A673 (cell line): ENCODE measurements at places on chromosomes 2 and 18.

GRCh38 chr2:25558262-25558661 lies 115.1 kb downstream of the DTNB start:
- DNase-seq: peak; percentile 86
- peak overlapping the region; percentile 42 for H3K27ac ChIP-seq
- no peak overlapping the region for H3K4me3 ChIP-seq
- H3K36me3 ChIP-seq: no peaks in the 10 kb centered on the region
- H3K4me1 ChIP-seq: peaks cover 20% of the 10 kb centered on the region

GRCh38 chr2:151043484-151043883 lies 218.2 kb downstream of the RBM43 start:
- no peaks in the 10 kb centered on the region for H3K36me3 ChIP-seq
- peak; percentile 60 for DNase-seq
- H3K4me3 ChIP-seq: no peak overlapping the region
- H3K27me3 ChIP-seq: no peaks in the 10 kb centered on the region
- no peaks in the 10 kb centered on the region for H3K4me1 ChIP-seq

DNA sequence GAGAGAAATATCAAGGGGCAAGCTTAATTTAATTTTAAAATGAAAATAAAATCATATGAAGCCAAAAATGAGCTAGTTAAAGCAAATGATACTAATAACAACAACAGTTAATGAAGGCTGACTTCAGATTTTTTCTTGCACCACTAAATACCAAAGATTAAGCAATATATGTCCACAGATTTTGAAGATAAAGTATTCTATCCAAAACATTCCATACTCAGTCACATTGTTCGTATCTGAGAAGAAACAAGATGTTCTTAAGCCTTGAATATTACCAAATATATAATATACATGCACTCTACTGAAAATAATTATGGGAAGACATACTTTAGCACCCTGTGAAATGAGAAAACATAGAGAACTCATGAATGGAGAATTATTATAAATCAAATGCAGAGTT lies 593.3 kb upstream of the SYT4 start:
- H3K4me1 ChIP-seq: no peaks in the 10 kb centered on the region
- H3K4me3 ChIP-seq: no peak overlapping the region
- H3K27ac ChIP-seq: no peak overlapping the region
- no peaks in the 10 kb centered on the region for H3K27me3 ChIP-seq
- H3K36me3 ChIP-seq: no peaks in the 10 kb centered on the region

DNA sequence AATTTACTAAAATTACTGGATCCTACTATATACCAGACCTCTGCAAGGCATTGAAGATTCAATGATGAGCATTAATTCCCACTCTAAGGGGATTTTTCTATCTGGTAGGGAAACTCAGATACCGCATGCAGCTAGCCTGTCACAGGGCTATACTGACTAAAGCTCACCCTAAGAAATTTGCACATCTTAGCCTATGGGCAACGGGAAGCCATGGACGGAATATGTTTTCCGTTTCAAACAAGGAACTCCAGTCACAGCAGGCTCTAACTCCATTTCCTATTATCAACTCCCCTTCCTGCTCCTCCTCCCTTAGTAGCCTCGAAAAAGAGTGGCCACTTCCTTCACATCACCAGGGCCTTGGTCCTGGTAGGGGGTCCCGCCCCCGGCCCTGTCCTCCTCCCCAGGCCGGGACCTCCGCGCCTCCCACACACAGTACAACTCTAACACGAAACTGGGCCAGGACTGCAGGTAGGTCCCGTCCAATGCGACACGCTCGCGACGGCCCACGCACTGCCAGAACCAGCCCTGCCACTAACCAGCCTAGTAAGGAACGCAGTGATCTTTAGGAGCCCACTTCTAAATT lies 659 bp upstream of the COX5B start:
- no peak for DNase-seq
- peaks cover 14% of the 10 kb centered on the region for H3K4me1 ChIP-seq
- peak overlapping the region; percentile 100 for H3K4me3 ChIP-seq
- H3K27ac ChIP-seq: peak overlapping the region; percentile 93

- no peak overlapping the region for H3K27ac ChIP-seq
- H3K4me3 ChIP-seq: no peak overlapping the region
- no peaks in the 10 kb centered on the region for H3K27me3 ChIP-seq
- no peaks in the 10 kb centered on the region for H3K36me3 ChIP-seq
- H3K4me1 ChIP-seq: peaks cover 3% of the 10 kb centered on the region
Observed at GRCh38 chr2:20015482-20016083, 3.1 kb upstream of the MATN3 start.

GRCh38 chr2:43464590-43464989 lies 131.2 kb downstream of the THADA start:
- no peaks in the 10 kb centered on the region for H3K27me3 ChIP-seq
- no peak overlapping the region for H3K27ac ChIP-seq
- H3K4me3 ChIP-seq: no peak overlapping the region

DNA sequence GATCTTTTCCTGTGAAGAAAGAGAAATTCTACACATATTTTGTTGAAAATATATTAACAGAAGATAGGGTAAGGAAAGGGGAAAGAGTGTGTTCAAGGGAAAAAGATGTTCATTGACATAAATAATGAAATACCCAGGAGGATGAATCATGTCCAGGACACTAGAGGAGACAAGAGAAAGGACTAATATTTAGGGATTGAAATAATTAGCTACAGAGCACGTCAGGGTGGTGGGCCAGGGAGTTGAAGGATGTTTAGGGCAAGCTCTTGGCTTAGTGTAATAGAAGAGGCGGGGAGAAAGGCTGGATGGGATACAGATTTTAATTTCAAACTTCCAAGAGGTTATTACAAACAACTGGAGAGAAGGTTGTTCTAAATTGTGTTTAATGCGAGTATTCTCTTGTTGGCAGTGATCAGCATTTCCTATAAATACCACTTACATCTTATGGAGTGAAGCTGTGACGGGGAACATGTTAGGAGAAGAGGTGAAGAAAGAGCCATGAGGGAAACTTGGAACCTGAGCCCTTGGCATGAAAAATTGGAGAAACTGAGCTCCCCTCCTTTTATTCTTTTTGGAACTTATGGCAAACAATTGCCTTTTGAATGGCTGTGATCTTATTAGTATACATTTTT lies 36.6 kb upstream of the CETN1 start:
- no peak overlapping the region for H3K27ac ChIP-seq
- H3K36me3 ChIP-seq: no peaks in the 10 kb centered on the region
- no peaks in the 10 kb centered on the region for H3K27me3 ChIP-seq
- peaks cover 5% of the 10 kb centered on the region for H3K4me1 ChIP-seq
- no peak for DNase-seq

- H3K27me3 ChIP-seq: no peaks in the 10 kb centered on the region
- no peaks in the 10 kb centered on the region for H3K36me3 ChIP-seq
- H3K27ac ChIP-seq: no peak overlapping the region
- H3K4me3 ChIP-seq: no peak overlapping the region
Observed at GRCh38 chr2:224360801-224361251, 41.1 kb downstream of the FAM124B start.

DNA sequence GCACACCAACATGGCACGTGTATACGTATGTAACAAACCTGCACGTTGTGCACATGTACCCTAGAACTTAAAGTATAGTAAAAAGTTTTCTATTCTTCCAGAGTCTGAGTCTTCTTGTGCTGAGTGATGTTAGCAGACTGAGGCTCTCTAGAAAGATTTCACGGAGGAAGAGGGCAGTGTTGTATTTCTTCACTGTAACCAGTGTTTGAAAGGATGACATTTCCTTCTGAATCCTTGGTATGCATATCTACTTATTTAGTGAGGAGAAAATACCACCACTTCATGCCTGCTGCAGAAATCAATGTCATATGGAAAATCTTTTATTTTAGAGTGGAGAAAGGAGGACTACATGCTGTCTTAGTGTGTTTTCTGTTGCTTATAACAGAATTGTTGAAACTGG lies 357.1 kb downstream of the CCDC85A start:
- no peaks in the 10 kb centered on the region for H3K27me3 ChIP-seq
- DNase-seq: no peak
- no peaks in the 10 kb centered on the region for H3K36me3 ChIP-seq
- no peaks in the 10 kb centered on the region for H3K4me1 ChIP-seq

GRCh38 chr18:2534906-2535305 lies 36.4 kb downstream of the METTL4 start:
- peaks cover 5% of the 10 kb centered on the region for H3K4me1 ChIP-seq
- no peak overlapping the region for H3K27ac ChIP-seq
- no peak for DNase-seq
- no peak overlapping the region for H3K4me3 ChIP-seq

DNA sequence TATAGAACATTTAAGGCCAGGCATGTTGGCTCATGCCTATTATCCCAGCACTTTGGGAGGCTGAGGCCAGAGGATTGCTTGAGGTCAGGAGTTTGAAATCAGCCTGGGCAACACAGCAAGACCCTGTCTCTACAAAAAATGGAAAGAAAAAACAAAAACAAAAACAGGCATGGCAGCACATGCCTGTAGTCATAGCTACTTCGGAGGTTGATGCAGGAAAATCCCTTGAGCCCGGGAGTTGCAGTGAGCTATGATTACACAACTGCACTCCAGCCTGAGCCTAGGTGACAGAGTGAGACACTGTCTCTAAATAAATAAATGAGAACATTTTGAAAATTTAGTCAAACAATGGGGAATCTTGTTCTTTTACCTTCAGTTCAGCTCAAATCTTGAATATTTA lies 12.1 kb upstream of the YES1 start:
- no peaks in the 10 kb centered on the region for H3K27me3 ChIP-seq
- H3K4me3 ChIP-seq: no peak overlapping the region
- no peak overlapping the region for H3K27ac ChIP-seq
- H3K4me1 ChIP-seq: peaks cover 35% of the 10 kb centered on the region

- H3K36me3 ChIP-seq: no peaks in the 10 kb centered on the region
- H3K27me3 ChIP-seq: no peaks in the 10 kb centered on the region
- peak; percentile 74 for DNase-seq
- no peak overlapping the region for H3K4me3 ChIP-seq
- no peaks in the 10 kb centered on the region for H3K4me1 ChIP-seq
Observed at GRCh38 chr2:168119515-168120141, 127.8 kb downstream of the STK39 start.

DNA sequence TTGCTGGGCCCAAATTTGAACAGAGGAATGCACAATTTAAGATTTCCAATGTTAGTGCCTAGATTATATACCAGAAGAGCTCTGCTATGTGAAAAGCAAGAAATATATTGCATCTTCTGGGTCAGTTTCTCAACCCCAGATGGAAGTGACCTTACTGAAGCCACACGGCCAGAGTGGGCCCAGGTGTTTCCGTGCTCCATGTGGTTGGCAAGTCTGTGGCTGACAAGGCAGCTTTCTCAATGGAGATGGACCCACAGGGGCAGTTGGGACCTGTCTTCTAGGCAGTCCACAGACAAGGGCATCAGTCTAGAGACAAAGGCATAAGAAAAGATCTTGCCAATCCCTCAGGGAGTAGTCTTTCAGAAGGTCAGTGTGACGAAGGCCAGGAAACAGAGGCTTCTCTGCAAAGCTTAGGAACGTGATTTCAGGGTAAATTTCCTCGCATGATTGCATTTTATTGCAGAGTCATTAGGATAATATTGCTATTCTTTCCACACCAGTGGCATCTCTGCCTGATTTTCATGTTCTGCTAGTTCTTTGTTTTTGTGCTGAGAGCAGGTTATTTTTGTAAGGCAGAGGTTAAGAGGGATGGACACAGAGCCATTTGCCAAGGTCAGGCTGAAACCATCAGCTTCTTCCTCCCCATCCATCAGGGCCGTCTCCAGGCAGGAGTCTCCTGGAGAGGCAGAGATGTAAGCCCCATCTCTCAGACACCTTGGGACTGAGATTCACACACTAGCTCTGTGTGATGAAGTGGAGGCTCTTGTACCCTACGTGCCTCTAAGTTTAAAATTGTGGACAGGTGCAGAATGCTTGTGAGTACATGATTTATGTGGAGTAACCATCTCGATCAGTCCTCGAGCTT lies 202.1 kb downstream of the ANKRD30B start:
- no peaks in the 10 kb centered on the region for H3K36me3 ChIP-seq
- no peaks in the 10 kb centered on the region for H3K27me3 ChIP-seq
- H3K27ac ChIP-seq: no peak overlapping the region

- DNase-seq: no peak
- no peaks in the 10 kb centered on the region for H3K36me3 ChIP-seq
- H3K27me3 ChIP-seq: no peaks in the 10 kb centered on the region
- no peak overlapping the region for H3K27ac ChIP-seq
Observed at GRCh38 chr2:36973320-36973719, 7.0 kb upstream of the STRN start.

GRCh38 chr2:165536851-165537499 lies 67.5 kb downstream of the CSRNP3 start:
- H3K4me1 ChIP-seq: peaks cover 7% of the 10 kb centered on the region
- H3K27ac ChIP-seq: no peak overlapping the region
- H3K4me3 ChIP-seq: no peak overlapping the region
- H3K27me3 ChIP-seq: no peaks in the 10 kb centered on the region
- DNase-seq: no peak
- no peaks in the 10 kb centered on the region for H3K36me3 ChIP-seq

GRCh38 chr2:175203621-175204496 lies 22.3 kb upstream of the ATP5MC3 start:
- peak; percentile 78 for DNase-seq
- H3K27ac ChIP-seq: no peak overlapping the region
- no peaks in the 10 kb centered on the region for H3K36me3 ChIP-seq
- H3K27me3 ChIP-seq: peaks cover 15% of the 10 kb centered on the region
- H3K4me1 ChIP-seq: no peaks in the 10 kb centered on the region

DNA sequence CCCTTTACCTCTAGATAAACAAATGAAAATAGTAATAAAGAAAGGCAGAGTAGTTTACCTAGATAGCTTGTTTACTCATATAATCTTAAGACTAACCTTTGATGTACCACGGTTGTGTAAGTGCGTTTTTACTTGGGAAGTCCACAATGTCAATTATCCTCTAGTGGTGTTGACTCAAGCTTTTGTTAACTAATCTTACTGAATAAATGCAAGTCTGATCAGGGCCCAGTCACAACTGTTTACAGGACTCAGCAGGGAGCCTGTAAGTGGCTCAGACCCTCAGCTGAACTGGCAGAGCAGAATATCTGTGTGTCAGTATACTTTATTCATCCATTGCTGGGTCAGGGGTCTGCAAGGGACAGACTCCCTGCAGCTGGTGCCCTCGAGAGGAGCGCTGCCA lies 98.1 kb upstream of the ACAA2 start:
- peaks cover 13% of the 10 kb centered on the region for H3K27me3 ChIP-seq
- no peak for DNase-seq
- no peak overlapping the region for H3K27ac ChIP-seq
- H3K36me3 ChIP-seq: no peaks in the 10 kb centered on the region
- H3K4me3 ChIP-seq: no peak overlapping the region
- H3K4me1 ChIP-seq: no peaks in the 10 kb centered on the region

DNA sequence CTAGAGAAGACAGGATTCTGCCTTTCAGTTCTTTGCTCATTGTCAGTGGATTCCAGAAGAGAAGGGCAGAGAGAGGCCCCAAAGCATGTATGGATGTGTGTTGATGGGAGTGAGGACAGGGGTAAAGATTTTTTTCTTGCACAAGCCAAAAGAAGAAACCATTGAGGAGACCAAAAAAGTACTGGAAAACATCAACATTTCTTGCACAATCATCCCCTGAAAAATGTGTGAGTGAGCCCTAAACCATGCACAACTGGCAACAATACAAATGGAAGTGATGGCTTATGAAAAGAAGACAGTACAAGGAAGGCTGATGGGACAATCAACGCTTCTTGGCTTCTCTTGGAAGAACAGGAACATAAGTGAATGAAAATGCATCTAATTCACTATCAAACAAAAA lies 5.6 kb upstream of the SMAD7 start:
- peaks cover 12% of the 10 kb centered on the region for H3K4me1 ChIP-seq
- no peak overlapping the region for H3K4me3 ChIP-seq
- H3K36me3 ChIP-seq: no peaks in the 10 kb centered on the region
- H3K27ac ChIP-seq: no peak overlapping the region
